NCI-H1417 treated with DMSO at 0.1 percent for 48 hours (cell line): ENCODE measurements at places on chromosomes 4 and X.

- DNase-seq: no peak
Measured at GRCh38 chr4:149980941-149981340, 97.3 kb upstream of the DCLK2 start.

DNA sequence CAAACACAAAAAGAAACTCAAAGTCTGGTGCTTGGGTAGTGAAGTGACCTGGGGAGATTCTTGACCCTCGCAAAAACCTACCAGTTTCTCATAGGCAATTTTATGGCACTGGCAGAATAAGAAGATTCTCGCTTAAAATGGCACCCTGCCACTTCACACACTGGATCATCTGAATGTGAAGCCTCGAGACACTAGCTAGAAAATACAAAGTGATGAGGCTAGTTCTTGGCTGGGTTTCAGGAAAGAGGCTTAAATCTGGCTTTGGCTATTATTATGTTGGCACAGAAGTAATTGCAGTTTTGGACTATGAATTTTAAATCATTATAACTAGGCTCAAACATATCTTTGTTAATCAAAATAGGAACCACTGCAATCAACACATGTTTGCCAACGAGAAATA, 634.7 kb upstream of the BOD1L1 start:
- no peak for DNase-seq

GRCh38 chr4:168076989-168077725, 15.2 kb upstream of the ANXA10 start:
- no peak for DNase-seq

DNA sequence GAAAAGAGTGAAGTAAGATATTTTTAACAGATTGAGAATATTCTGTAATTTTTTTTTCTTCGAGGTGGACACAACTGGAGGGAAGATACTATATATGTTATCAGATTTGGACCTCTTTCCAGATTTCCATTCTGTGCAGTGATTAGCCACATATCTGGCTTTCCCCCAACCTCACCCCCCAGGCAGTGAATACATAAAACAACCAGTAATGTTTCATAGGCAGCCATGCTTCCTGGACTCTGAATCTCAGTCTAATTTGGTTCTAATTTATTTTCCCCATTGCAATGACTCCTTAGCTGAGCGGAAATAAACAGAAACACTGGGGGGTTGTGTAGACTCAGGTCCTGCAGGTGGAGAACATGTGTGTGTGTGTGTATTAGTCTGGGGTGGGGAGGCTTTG, 226.5 kb downstream of the FBXW7 start:
- DNase-seq: peak; percentile 36

- DNase-seq: no peak
Measured at GRCh38 chrX:84710611-84711010, 208.4 kb upstream of the HDX start.

GRCh38 chr4:41258783-41259182, 2.1 kb downstream of the UCHL1 start:
- no peak for DNase-seq
